ENCODE measurements at places on chromosomes 16 and 17. TPM values are rescaled to one million over a fixed set of nuclear protein-coding genes. Genes with fewer than 3 reads are reported as not detected.

The HAGH gene
- 79.8 TPM for total RNA-seq

The RBFOX1 gene
- not detected for total RNA-seq

The HOXB9 gene
- total RNA-seq = not detected

The KCNJ18 gene
- not detected for total RNA-seq

The OTOP2 gene
- total RNA-seq = 0.42 TPM

The YBX2 gene
- 0.63 TPM for total RNA-seq

The SULT1A2 gene
- total RNA-seq = 0.42 TPM

The TUFM gene
- 234 TPM for total RNA-seq

The ABCC11 gene
- total RNA-seq = 0.21 TPM

The PCGF2 gene
- total RNA-seq = 6.3 TPM

The SLC22A31 gene
- total RNA-seq = not detected

The MILR1 gene
- 0.28 TPM for total RNA-seq

The NACA2 gene
- total RNA-seq = not detected

The ST6GALNAC1 gene
- total RNA-seq = 9.9 TPM

The C16orf92 gene
- not detected for total RNA-seq

The APOH gene
- total RNA-seq = not detected

The CCL11 gene
- not detected for total RNA-seq

The POLR2C gene
- 107 TPM for total RNA-seq

The PITPNM3 gene
- 25.0 TPM for total RNA-seq

The SETD6 gene
- total RNA-seq = 15.6 TPM

The MFSD6L gene
- not detected for total RNA-seq

The KREMEN2 gene
- 23.4 TPM for total RNA-seq

The CCL18 gene
- not detected for total RNA-seq

The HS3ST4 gene
- not detected for total RNA-seq

The FGF11 gene
- total RNA-seq = 32.1 TPM

The SECTM1 gene
- total RNA-seq = 4.0 TPM

The KATNB1 gene
- 35.7 TPM for total RNA-seq

The PMM2 gene
- total RNA-seq = 36.5 TPM

The TMEM220 gene
- total RNA-seq = not detected

The CHAD gene
- total RNA-seq = not detected

The SEPTIN1 gene
- total RNA-seq = not detected

The SHISA9 gene
- not detected for total RNA-seq

The MRTFB gene
- 5.8 TPM for total RNA-seq

The OR1A1 gene
- total RNA-seq = not detected

The IGSF6 gene
- not detected for total RNA-seq

The MYH3 gene
- 0.35 TPM for total RNA-seq

The NPW gene
- total RNA-seq = 4.0 TPM

The CCR7 gene
- not detected for total RNA-seq

The KDM6B gene
- total RNA-seq = 7.7 TPM

The CARD14 gene
- total RNA-seq = 5.5 TPM

The EVI2B gene
- total RNA-seq = 0.14 TPM

The CDH11 gene
- 10.5 TPM for total RNA-seq

The KRTAP2-1 gene
- not detected for total RNA-seq

The MMP2 gene
- 56.6 TPM for total RNA-seq

The FAM171A2 gene
- 5.6 TPM for total RNA-seq

The MYH11 gene
- total RNA-seq = not detected

The TP53TG3F gene
- not detected for total RNA-seq

The SRL gene
- not detected for total RNA-seq

The GNG13 gene
- total RNA-seq = not detected

The CDH5 gene
- not detected for total RNA-seq

The OR1F1 gene
- total RNA-seq = 0.78 TPM

The NAA60 gene
- total RNA-seq = 21.7 TPM

The EFCAB13 gene
- not detected for total RNA-seq

The ZFP90 gene
- total RNA-seq = 16.9 TPM

The MAP2K4 gene
- total RNA-seq = 23.1 TPM

The TERB1 gene
- total RNA-seq = 0.46 TPM

The TBC1D3G gene
- total RNA-seq = not detected

Measured in airway epithelial cell (primary cell).